Stimulated activated naive CD4-positive, alpha-beta T cell treated with Interleukin-2 at 50 U/mL for 16 hours (primary cell): ENCODE measurements at places on chromosomes 5 and 9.

DNA sequence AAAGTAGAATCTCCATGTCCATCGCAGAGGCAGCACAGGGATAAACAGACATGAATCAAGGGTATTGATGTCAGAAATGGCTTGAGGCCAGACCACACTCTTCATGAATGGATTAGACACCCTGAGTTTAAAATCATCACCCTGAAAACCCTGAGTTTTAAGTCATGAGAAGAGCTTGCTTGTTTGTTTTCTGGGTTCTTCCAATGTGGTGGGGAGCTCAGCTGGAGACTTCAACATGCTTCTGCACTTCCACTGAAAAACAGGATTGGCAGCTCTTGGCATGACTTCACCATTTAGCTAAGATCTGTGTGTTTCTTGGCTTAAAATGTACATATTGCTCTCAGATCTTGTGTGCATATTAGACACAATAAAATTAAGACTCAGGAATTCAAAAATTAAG is 9.8 kb downstream of the GCNT4 start:
- no peak for DNase-seq

GRCh38 chr9:132589148-132590036 is 7.0 kb downstream of the BARHL1 start:
- no peak for DNase-seq

DNA sequence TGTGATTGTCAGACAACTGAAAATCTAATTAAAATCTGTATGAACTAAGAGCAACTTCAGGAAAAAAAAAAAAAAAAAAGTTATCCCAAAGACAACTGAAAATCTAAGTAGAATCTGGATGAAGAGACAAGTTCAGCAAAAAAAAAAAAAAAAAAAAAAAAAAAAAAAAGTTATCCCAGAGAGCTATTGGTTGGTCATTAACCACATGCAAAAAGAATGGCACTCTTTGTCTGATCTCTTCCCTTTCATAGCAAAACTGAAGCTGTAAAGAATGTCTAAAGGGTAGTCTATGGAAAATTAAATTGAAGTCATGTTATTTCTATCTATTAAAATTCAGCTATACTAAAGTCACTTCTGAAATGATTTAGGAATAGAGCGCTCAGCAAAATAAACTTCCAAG is 32.9 kb downstream of the STRBP start:
- no peak for DNase-seq

GRCh38 chr5:142508591-142508990 is 177.3 kb downstream of the FGF1 start:
- no peak for DNase-seq

- no peak for DNase-seq
These were observed 273.5 kb downstream of the SLF1 start for GRCh38 chr5:94891972-94892371.

- DNase-seq, result no peak
These were observed 11.8 kb upstream of the SYK start for GRCh38 chr9:90789862-90790261.

- no peak for DNase-seq
These were observed 6.0 kb upstream of the NEURL1B start for GRCh38 chr5:172635038-172635437.

- DNase-seq, result no peak
These were observed 74.9 kb downstream of the MACROH2A1 start for GRCh38 chr5:135324160-135324559.

DNA sequence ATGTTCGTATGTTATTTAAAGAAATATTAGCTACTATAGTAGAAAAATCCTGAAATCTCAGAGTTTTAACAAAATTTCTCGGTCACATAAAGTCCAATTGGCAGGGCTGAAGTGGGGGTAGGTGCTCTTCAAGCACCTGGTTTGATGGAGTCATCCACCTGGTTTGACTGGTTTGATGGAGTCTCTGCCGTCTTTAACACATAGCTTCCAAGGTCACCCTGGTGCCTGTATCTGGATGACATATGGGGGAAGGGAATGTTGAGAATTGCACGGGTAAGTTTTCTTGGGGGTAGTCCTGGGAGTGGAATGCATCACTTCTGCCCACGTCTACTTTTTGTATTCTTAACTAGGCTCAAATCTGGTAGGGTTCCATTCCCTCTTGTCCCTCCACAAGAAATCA is 351.2 kb downstream of the SH3GL2 start:
- no peak for DNase-seq

GRCh38 chr9:99903393-99903792 is 3.1 kb upstream of the STX17 start:
- DNase-seq, result no peak

GRCh38 chr5:172862165-172862801 is 28.2 kb downstream of the ERGIC1 start:
- DNase-seq, result no peak

DNA sequence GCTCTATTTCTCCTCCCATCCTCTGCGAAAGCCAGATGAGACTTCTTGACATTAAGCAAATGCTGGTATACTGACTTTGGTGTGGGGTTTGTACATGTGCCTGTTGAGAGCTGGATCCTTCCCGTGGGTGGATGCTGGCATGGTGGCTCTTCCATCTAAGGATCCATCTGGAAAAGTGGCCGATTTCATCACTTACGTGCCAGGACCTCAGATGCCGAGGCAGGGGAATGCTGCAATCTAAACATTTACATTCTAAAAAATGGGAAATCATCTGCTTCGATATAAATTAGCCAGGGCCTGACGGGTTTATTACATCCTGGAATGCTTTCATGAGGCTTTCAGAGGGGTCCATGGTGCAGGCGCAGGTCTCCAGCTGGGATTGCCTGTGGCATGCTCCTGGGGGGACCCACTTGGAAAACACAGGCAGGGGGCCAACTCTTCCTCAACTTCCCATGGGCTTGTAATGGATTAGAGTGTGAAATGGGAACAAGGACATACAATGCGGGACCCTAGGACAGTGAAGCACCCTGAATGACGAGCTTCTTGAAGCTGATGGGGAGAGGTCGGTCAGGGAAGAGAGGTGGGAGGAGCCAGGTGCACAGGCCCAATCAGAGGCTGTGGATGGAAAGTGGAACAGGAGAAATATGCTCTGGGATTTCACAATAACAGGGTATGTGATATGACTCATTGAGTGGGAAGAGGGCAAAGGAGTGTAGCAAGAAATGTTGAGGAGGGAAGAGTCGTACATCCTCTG is 105.5 kb upstream of the PITX1 start:
- DNase-seq, result no peak

DNA sequence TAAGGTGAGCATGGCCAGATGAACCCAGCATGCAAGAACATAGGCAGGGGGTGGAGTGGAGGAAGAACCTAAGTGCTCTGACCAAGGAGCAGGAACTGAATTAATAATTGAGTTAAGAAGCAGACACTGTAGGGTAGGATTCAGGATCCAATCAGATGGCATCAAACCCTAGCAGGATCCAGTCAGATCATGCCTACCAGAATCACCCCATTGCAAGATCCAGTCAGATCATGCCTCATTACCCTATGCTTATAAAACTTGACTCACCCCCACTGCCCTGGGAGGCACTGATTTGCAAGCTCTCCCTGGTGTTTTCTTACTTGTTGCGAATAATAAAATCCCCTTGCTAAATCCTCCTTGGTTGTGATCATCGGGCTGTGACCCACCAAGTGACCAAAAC is 19.7 kb downstream of the TUSC1 start:
- no peak for DNase-seq

- no peak for DNase-seq
These were observed 317.9 kb upstream of the ITGA1 start for GRCh38 chr5:52469835-52470234.

GRCh38 chr5:101390151-101390908 is 487.2 kb upstream of the ST8SIA4 start:
- no peak for DNase-seq

DNA sequence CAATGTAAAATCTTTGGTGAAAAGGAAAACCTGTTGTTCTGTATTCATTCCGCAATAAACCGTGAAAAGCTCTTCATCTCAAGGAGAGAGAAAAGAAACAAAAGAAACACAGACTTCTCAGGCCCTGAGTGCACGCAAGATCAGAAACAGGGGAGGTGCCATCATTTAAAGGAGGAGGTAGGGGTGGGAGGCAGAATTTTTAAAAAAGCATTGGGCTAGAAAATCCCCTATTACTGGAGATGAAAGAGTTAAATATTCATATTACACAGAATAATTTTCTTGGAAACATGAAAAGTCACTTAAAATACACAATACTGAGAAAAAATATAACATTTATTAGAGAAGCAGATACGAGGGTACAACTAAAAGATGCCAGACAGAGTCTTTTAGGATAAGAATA is 56.3 kb downstream of the USP20 start:
- DNase-seq, result no peak

GRCh38 chr5:21058289-21058688 is 1070.3 kb upstream of the CDH18 start:
- DNase-seq, result no peak

GRCh38 chr9:92328225-92328624 is 2.5 kb downstream of the CENPP start:
- DNase-seq, result no peak

GRCh38 chr5:141515946-141516671 is 27.2 kb downstream of the PCDHGC5 start:
- no peak for DNase-seq

- no peak for DNase-seq
These were observed 108.2 kb downstream of the UBE2R2 start for GRCh38 chr9:33924978-33925797.
